ENCODE measurements at places on chromosomes 3 and 15. TPM values are rescaled to one million over a fixed set of nuclear protein-coding genes. Genes with fewer than 3 reads are reported as not detected.

GOLGA8M gene
- polyA plus RNA-seq, result 0.95 TPM

SLC28A1 gene
- 51.2 TPM for polyA plus RNA-seq

EEF1AKMT4 gene
- polyA plus RNA-seq, result 6.1 TPM

TGM4 gene
- not detected for polyA plus RNA-seq

RAD51 gene
- not detected for polyA plus RNA-seq

SLC27A2 gene
- 31.2 TPM for polyA plus RNA-seq

ACOX2 gene
- 85.5 TPM for polyA plus RNA-seq

DISP2 gene
- polyA plus RNA-seq, result 0.04 TPM

VIPR1 gene
- 5.3 TPM for polyA plus RNA-seq

CSTA gene
- polyA plus RNA-seq, result 0.80 TPM

ST3GAL6 gene
- polyA plus RNA-seq, result 20.8 TPM

GOLGA6L2 gene
- polyA plus RNA-seq, result not detected

PLS1 gene
- 10.7 TPM for polyA plus RNA-seq

SKOR1 gene
- 0.22 TPM for polyA plus RNA-seq

GASK1A gene
- 2.3 TPM for polyA plus RNA-seq

DUOXA2 gene
- polyA plus RNA-seq, result 0.37 TPM

CSPG5 gene
- polyA plus RNA-seq, result 0.67 TPM

OR5K1 gene
- polyA plus RNA-seq, result not detected

PAQR5 gene
- 32.7 TPM for polyA plus RNA-seq

GP9 gene
- polyA plus RNA-seq, result 0.49 TPM

TMEM207 gene
- 21.2 TPM for polyA plus RNA-seq

VEPH1 gene
- polyA plus RNA-seq, result 29.2 TPM

NR1I2 gene
- polyA plus RNA-seq, result 0.41 TPM

CPN2 gene
- polyA plus RNA-seq, result 15.8 TPM

DNAJA4 gene
- 19.9 TPM for polyA plus RNA-seq

B3GALNT1 gene
- 18.0 TPM for polyA plus RNA-seq

AGBL1 gene
- polyA plus RNA-seq, result not detected

DCLK3 gene
- not detected for polyA plus RNA-seq

TMEM158 gene
- 3.1 TPM for polyA plus RNA-seq

MUSTN1 gene
- polyA plus RNA-seq, result 47.8 TPM

ZNF592 gene
- 6.9 TPM for polyA plus RNA-seq

AP2M1 gene
- 353 TPM for polyA plus RNA-seq

CCR9 gene
- 0.43 TPM for polyA plus RNA-seq

TICRR gene
- polyA plus RNA-seq, result not detected

SAMMSON gene
- not detected for polyA plus RNA-seq

SLC12A1 gene
- polyA plus RNA-seq, result 370 TPM

TEX9 gene
- polyA plus RNA-seq, result 9.4 TPM

C3orf49 gene
- not detected for polyA plus RNA-seq

CCDC13 gene
- polyA plus RNA-seq, result 7.0 TPM

ZBBX gene
- polyA plus RNA-seq, result 0.73 TPM

BCL2A1 gene
- polyA plus RNA-seq, result 0.67 TPM

PPP4R2 gene
- 14.5 TPM for polyA plus RNA-seq

SST gene
- not detected for polyA plus RNA-seq

MUC20 gene
- polyA plus RNA-seq, result 53.3 TPM

LRRC2 gene
- polyA plus RNA-seq, result 3.4 TPM

SI gene
- polyA plus RNA-seq, result 0.11 TPM

ZIC1 gene
- not detected for polyA plus RNA-seq

MESP1 gene
- polyA plus RNA-seq, result 6.0 TPM

BDH1 gene
- 49.6 TPM for polyA plus RNA-seq

HCN4 gene
- polyA plus RNA-seq, result 0.15 TPM

ITGB5 gene
- polyA plus RNA-seq, result 115 TPM

DPPA2 gene
- polyA plus RNA-seq, result not detected

NPTN gene
- polyA plus RNA-seq, result 100 TPM

MME gene
- 126 TPM for polyA plus RNA-seq

Data from kidney (tissue), 22 donors.